ENCODE measurements at places on chromosomes 6 and 20.

- H3K27ac ChIP-seq: no peak overlapping the region
Observed at GRCh38 chr6:5088780-5089179, 3.6 kb downstream of the PPP1R3G start.

GRCh38 chr20:40683894-40684268 is 5.2 kb downstream of the MAFB start:
- no peaks in the 10 kb centered on the region for H3K36me3 ChIP-seq
- no peak overlapping the region for H3K27ac ChIP-seq
- DNase-seq: no peak
- peaks cover 68% of the 10 kb centered on the region for H3K27me3 ChIP-seq

- peaks cover 3% of the 10 kb centered on the region for H3K4me1 ChIP-seq
- H3K4me3 ChIP-seq: no peak overlapping the region
- peaks cover 5% of the 10 kb centered on the region for H3K36me3 ChIP-seq
Observed at GRCh38 chr20:63751471-63752271, 12.1 kb downstream of the SLC2A4RG start.

- H3K4me1 ChIP-seq: 0 out of 2 replicates have a peak, but pooled peaks cover 1% of the 10 kb centered on the region
- no peak for DNase-seq
- no peak overlapping the region for H3K27ac ChIP-seq
- no peak overlapping the region for H3K4me3 ChIP-seq
- H3K36me3 ChIP-seq: no peaks in the 10 kb centered on the region
Observed at GRCh38 chr6:148999929-149000468, 253.2 kb downstream of the UST start.

- H3K4me1 ChIP-seq: no peaks in the 10 kb centered on the region
- DNase-seq: no peak
- no peaks in the 10 kb centered on the region for H3K27me3 ChIP-seq
- no peaks in the 10 kb centered on the region for H3K36me3 ChIP-seq
- H3K4me3 ChIP-seq: no peak overlapping the region
- no peak overlapping the region for H3K27ac ChIP-seq
Observed at GRCh38 chr20:58639182-58640146, 11.6 kb upstream of the STX16 start.

GRCh38 chr6:158816329-158816728 is 2.8 kb downstream of the EZR start:
- DNase-seq: no peak
- H3K27ac ChIP-seq: no peak overlapping the region
- no peaks in the 10 kb centered on the region for H3K27me3 ChIP-seq
- H3K4me1 ChIP-seq: peaks cover 4% of the 10 kb centered on the region

GRCh38 chr6:148263961-148264360 is 78.7 kb upstream of the SASH1 start:
- H3K4me1 ChIP-seq: peaks cover 5% of the 10 kb centered on the region
- H3K27me3 ChIP-seq: no peaks in the 10 kb centered on the region
- no peaks in the 10 kb centered on the region for H3K36me3 ChIP-seq
- H3K27ac ChIP-seq: no peak overlapping the region
- no peak for DNase-seq

GRCh38 chr6:133888929-133889556 is at the start of gene TCF21:
Gene TCF21 (plus strand): TSS chr6:133889113. CDS start chr6:133889398, 285 bp downstream.
- no peaks in the 10 kb centered on the region for H3K36me3 ChIP-seq
- no peak for DNase-seq
- peaks cover 1% of the 10 kb centered on the region for H3K4me1 ChIP-seq
- no peak within 1 kb of the TSS for H3K27ac ChIP-seq
- H3K27me3 ChIP-seq: peaks cover 32% of the 10 kb centered on the region
